ENCODE measurements at places on chromosomes 6 and 20. TPM values are rescaled to one million over a fixed set of nuclear protein-coding genes. Genes with fewer than 3 reads are reported as not detected.

SLCO4A1 gene
- total RNA-seq = 16.3 TPM

MOG gene
- total RNA-seq = not detected

EPM2A gene
- total RNA-seq = 10.7 TPM

NCOA3 gene
- 13.7 TPM for total RNA-seq

PCMT1 gene
- 275 TPM for total RNA-seq
